Pulmonary artery endothelial cell (primary cell): ENCODE measurements at places on chromosomes 3 and 15. TPM values are rescaled to one million over a fixed set of nuclear protein-coding genes. Genes with fewer than 3 reads are reported as not detected.

GRCh38 chr3:46672349-46672695, 21.2 kb downstream of the ALS2CL start:
- DNase-seq = no peak

SPATA12 gene
- 0.04 and 0.07 TPM in 2 replicates for total RNA-seq

DNA sequence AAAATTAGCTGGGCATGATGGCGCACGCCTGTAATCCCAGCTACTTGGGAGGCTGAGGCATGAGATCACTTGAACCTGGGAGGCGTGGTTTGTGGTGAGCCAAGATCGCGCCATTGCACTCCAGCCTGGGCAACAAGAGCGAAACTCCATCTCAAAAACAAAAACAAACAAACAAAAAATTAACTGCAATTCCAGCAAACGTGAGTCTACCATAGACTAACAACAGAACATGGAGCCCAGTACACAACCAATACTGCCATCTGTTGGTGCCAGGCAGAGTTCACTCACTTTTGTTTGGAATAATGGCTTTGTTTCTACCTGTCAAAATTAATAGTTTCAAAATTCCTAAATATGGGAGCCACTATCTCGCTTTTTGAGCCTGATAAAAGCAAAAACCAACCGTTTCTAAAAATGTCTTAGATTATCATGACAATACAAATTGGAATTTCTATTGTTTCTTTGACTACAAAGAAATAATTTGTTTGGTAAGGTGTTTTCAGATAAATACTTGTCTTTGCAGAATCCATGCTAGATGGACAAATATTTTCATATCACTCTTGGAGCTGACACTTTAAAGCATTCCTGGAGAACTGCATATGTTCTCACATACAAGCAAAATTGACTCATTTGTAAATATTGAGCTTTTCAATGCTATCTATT, 45.0 kb downstream of the GPR176 start:
- DNase-seq = no peak

- no peak for DNase-seq
Observed at GRCh38 chr3:185655426-185656320, 69.6 kb downstream of the SENP2 start.

DNA sequence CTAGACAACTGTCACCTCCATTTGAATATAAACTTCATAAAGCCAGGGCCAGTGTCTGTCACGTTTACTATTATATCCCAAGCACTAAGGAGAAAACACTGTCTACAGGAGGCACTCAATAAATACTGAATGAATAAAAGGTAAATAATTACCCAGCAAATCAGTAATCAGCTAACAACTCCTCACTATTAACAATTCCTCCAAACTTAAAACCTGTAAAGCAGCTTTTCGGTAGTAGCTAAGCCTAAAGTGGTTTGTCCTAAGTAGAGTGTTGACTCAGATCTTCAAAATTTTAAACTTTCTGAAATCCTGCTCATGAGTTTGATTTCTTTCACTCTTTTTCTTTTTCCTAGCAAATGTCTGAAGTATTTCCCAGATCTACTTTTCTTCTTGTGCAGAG, 39.9 kb downstream of the C3orf80 start:
- no peak for DNase-seq

KLHL40 gene
- total RNA-seq = not detected in 2 replicates

SLC51A gene
- not detected in 2 replicates for total RNA-seq
